ENCODE measurements at places on chromosomes 2 and 18.

DNA sequence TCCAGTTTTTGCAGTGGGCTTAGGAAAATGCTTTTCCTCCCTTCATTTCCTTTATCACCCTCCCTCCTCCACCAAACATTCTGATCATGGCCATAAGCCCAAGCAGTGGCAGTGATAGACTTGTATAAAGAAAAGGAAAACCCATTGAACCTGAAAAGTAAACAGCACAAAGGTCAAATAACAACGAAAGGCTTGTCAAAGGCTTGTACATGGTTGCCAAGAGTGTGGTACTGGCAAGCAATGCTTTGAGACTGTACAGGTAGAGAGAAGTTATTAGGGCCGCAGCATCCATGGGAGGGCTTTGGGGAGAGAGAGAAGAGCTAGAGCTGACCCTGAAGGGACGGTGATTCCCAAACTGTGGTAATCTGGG, 2.1 kb upstream of the VWA3B start:
- DNase-seq: no peak
- peaks cover 36% of the 10 kb centered on the region for H3K4me1 ChIP-seq
- no peaks in the 10 kb centered on the region for H3K36me3 ChIP-seq
- no peak overlapping the region for H3K4me3 ChIP-seq

DNA sequence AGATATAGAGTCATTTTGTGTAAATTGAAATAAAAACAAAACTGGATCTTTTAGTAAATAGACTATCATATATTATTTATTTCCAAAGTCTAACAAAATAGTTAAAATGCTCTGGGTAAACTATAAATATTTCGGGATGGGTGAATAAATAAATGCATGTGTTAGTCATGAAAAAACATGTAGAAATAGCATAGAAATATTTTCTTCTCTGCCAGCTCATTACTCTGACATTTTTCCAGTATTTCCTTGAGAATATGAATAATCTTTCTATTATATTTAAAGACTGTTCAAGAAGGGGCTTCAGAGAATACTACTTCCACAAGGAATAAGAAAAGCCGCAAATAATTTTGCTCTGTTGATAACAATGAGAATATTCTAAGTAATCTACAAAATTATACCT, 880.4 kb downstream of the TRIB2 start:
- no peaks in the 10 kb centered on the region for H3K27me3 ChIP-seq
- no peak overlapping the region for H3K4me3 ChIP-seq
- no peak overlapping the region for H3K27ac ChIP-seq

- peaks cover 5% of the 10 kb centered on the region for H3K4me1 ChIP-seq
- no peak overlapping the region for H3K4me3 ChIP-seq
- H3K27me3 ChIP-seq: no peaks in the 10 kb centered on the region
- no peaks in the 10 kb centered on the region for H3K36me3 ChIP-seq
Measured at GRCh38 chr2:127530245-127531140, 4.2 kb upstream of the IWS1 start.

DNA sequence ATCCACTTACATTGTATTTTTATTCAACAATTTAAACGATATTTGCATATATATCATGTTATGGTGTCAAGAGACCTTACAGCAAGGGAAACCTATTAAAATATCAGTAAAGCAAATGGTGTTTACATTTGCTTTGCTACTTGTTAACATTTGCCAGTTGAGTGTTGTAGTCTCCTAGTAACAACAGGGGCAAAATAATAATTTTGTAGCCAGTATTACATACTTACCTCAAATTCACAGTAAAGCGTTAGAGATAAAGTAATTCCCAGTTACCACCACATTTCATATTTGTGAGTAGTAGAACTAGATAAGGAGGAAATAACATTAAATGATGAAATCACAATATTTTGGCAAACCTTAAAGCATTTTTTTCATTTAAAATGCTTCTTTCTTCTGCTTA, 71.3 kb downstream of the FASTKD2 start:
- no peak for DNase-seq
- H3K27me3 ChIP-seq: no peaks in the 10 kb centered on the region
- no peaks in the 10 kb centered on the region for H3K4me1 ChIP-seq
- H3K4me3 ChIP-seq: no peak overlapping the region
- H3K36me3 ChIP-seq: no peaks in the 10 kb centered on the region

DNA sequence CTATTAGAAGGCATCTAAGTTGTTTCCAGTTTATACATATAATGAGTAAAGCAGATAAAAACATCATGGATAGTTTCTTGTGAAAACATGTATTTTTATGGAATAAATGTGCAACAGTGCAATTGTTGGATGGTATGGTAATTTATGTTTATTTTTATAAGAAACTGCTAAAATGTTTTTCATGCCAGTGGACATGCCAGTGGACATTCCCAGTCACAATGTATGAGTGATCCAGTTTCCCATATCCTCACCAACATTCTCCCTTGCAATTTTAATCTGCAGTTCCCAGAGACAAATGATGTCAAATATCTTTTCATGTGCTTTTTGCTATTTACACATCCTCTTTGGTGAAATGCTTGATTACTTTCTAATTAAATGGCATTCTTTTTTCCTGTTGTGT, 818.6 kb downstream of the SUCLG1 start:
- H3K36me3 ChIP-seq: no peaks in the 10 kb centered on the region
- no peak overlapping the region for H3K4me3 ChIP-seq
- DNase-seq: no peak
- H3K27ac ChIP-seq: no peak overlapping the region

- H3K4me3 ChIP-seq: no peak overlapping the region
- no peak for DNase-seq
- no peaks in the 10 kb centered on the region for H3K27me3 ChIP-seq
- no peaks in the 10 kb centered on the region for H3K4me1 ChIP-seq
Measured at GRCh38 chr2:100840519-100840918, 20.6 kb downstream of the NPAS2 start.
